Fibroblast of upper back skin (primary cell): ENCODE measurements at places on chromosomes 5 and 9.

- DNase-seq, result no peak
Measured at GRCh38 chr9:137694962-137695875, 76.4 kb downstream of the EHMT1 start.

- peak; percentile 52 for DNase-seq
Measured at GRCh38 chr9:91837981-91838731, 111.9 kb downstream of the ROR2 start.

DNA sequence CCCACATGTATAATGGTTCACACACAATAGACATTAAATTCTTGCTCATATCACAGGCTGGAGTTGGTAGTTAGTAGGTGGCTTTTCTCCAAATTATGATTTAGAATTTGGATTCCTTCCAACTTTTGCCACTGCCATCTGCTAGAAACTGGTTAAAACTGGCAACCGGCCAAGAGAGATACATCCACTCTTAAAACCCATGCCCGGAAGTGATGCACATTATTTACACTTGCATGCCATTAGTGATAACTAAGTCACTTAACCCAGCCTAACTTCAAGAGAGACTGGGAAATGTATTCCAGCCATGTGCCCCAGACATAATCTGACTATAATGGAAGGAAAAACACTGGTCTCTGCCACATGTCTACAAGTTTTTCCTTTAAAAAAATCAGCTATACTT lies 395.7 kb upstream of the SEMA6A start:
- DNase-seq, result no peak

DNA sequence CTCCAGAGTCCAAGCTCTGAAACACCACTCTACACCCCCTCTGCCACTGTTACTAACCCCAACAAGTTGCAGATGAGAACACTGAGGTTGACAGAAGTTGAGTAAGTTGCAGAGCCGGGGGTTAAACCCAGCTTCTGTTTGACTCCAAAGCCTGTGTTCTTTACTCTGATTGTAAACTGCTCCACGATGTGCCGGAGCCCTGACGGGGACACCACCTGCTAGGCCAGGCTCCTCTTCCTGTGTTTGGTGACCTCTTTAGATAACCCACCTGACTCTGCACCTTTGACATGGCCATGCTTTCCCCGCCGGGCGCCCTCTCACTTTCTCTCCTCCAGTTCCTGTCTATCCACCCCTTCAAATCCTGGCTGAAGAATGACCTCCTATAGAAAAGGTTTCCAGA lies 96.7 kb downstream of the PAX5 start:
- DNase-seq, result no peak

- DNase-seq, result no peak
Measured at GRCh38 chr5:81006947-81007636, 46.9 kb downstream of the RASGRF2 start.

DNA sequence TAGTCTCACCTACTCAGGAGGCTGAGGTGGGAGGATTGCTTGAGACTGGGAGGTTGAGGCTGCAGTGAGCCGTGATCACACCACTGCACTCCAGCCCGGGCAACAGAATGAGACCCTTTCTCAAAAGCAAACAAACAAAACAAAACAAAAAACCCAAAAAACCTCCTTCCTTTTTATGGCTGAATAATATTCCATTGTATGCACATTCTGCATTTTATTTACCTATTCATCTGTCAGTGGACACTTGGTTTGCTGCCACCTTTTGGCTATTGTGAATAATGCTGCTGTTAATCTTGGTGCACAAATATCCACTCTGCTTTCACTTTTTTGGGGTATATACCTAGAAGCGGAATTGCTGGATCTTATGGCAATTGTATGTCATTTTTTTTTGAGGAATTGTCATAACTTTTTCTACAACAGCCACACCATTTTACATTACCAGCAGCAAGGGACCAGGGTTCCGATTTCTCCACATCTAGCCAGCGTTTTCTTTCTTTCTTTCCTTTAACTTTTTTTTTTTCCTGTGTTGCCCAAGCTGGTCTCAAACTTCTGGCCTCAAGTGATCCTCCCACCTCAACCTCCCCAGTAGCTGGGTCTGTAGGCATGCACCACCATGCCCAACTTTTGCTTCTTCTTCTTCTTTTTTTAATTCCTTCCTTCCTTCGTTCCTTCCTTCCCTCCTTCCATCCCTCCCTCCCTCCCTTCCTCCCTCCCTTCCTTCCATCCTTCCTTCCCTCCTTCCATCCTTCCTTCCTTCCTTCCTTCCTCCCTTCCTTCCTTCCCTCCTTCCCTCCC lies 30.6 kb downstream of the NKX2-5 start:
- peak; percentile 19 for DNase-seq

- DNase-seq, result no peak
Measured at GRCh38 chr5:166166071-166166470, 2125.4 kb upstream of the WWC1 start.

GRCh38 chr9:106954558-106954957 lies 91.6 kb downstream of the ZNF462 start:
- DNase-seq, result no peak

DNA sequence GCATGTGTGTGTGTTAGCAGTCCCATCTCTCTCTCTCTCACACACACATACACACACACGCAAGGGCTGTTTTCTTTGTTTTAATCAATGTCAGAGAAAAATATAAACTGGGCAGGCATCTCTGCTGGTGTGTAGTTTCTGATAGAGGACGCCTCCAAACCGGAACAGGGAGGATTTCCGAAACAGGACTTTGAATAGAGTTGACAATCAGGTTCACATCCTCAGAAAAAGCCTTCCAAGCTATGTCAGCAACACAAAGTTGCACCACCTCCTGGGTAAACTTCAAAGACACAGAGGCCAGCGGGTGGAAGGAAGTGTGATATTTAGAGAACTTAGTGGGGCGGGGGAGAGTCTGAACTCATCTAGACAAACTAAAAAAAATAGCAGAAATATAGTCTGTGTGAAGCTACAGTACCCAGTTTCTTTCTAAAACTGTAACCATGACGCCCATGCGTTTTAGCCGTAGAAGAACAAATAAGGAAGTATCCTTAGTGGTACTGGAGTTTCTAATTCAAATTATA lies 1.2 kb downstream of the ST8SIA4 start:
- DNase-seq, result no peak

GRCh38 chr9:71115448-71115975 lies 5.9 kb downstream of the TRPM3 start:
- no peak for DNase-seq

- DNase-seq, result no peak
Measured at GRCh38 chr9:3736161-3736560, 210.4 kb upstream of the RFX3 start.

GRCh38 chr5:50853151-50853550 lies 186.7 kb downstream of the PARP8 start:
- no peak for DNase-seq

GRCh38 chr9:93965830-93966577 lies 10.8 kb upstream of the BARX1 start:
- DNase-seq, result no peak

GRCh38 chr9:100193078-100193477 lies 94.0 kb downstream of the INVS start:
- no peak for DNase-seq

GRCh38 chr9:14173713-14174112 lies 140.2 kb downstream of the NFIB start:
- no peak for DNase-seq

GRCh38 chr9:37989701-37990100 lies 79.3 kb downstream of the SHB start:
- no peak for DNase-seq

DNA sequence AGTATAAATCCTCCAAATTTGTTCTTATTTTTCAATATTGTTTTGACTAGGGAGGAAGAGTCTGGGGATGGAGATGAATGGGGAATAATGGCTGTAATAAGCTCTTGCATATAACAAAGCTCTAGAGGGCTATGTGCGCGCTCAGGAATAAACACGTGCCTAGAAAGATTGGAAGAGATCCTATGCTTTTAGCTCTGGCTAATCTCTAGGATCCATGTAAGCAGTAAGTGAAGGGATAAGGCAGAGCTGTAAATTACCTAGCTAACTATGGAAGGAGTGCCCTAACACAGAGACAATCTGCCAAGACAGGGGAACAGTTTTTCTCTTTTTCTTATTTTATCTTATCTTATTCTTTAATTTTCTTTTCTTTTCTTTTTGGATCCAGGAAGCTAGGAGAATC lies 21.6 kb downstream of the OR1J1 start:
- DNase-seq, result no peak

DNA sequence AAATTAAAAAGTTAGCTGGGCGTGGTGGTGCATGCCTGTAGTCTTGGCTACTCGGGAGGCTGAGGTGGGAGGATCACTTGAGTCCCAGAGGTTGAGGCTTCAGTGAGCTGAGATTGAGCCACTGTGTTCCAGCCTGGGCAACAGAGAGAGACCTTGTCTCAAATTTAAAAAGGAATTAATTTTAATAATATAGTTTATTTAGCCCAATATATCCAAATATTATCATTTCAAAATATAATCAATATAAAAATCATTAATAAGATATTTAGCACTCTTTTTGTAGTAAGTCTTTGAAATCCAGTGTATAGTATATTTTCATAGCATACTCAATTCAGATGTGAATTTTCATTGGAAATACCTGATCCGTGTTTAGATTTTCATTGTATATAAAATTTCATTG lies 43.2 kb upstream of the ORM1 start:
- no peak for DNase-seq

DNA sequence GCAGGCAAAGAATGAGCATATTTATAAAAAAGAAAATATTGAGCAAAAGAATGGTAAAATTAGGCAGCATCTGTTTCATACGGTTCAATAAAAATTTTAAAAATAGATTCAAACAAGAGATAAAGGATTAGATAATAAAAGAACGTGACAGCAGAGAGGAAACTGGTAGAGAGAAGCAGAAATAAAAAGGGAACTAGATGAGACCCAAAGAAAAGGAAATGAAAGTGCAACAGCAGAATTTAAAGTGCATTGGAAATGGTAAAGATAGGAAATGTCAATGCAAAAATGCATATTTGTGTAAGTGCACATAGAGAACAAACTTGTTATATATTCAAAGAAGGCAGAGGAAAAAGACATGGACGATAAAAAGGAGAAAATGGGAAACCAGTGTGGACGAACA lies 70.2 kb downstream of the SUSD1 start:
- DNase-seq, result no peak

DNA sequence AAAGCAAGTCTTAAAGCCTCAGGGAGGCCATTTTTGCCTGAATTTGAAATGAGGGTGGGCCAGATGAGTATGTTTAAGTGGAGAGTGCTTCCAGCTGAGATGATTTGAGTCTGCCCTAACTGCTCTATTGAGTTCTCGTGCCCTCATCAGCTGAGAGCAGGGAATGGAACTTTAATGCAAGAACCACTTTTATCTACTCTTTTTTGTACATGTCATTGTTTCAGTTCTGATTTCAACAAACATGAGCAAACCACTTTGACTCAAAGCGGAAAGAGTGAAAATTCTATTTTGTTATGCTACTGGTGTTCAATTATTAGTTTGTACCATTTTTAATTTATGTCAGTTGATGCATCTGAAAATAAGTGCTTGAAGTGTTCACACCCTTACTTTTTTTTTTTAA lies 35.8 kb downstream of the DCAF10 start:
- DNase-seq, result no peak

- peak; percentile 78 for DNase-seq
Measured at GRCh38 chr5:92652756-92653155, 928.3 kb downstream of the NR2F1-AS1 start.

GRCh38 chr9:5230554-5230953 lies 665 bp upstream of the INSL4 start:
- DNase-seq, result no peak

- DNase-seq, result no peak
Measured at GRCh38 chr9:108178318-108178717, 677.5 kb downstream of the ACTL7B start.

DNA sequence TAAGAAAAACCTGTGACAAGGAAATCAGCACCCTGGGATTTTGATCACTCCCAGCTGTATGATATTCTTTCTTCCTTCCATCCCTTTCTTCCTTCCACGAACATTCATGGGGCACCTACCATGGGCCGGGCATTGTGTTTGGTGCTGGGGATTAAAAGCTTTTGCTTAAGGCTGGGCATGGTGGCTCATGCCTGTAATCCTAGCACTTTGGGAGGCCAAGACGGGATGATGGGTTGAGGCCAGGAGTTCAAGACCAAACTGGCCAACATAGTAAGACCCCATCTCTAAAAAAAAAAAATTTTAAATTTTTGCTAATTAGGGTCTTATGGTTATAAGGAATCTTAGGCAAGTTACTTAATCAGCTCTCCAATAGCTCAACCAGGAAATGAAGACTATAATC lies 48.5 kb upstream of the CLINT1 start:
- no peak for DNase-seq

- no peak for DNase-seq
Measured at GRCh38 chr5:134982230-134982629, 14.5 kb downstream of the CATSPER3 start.

DNA sequence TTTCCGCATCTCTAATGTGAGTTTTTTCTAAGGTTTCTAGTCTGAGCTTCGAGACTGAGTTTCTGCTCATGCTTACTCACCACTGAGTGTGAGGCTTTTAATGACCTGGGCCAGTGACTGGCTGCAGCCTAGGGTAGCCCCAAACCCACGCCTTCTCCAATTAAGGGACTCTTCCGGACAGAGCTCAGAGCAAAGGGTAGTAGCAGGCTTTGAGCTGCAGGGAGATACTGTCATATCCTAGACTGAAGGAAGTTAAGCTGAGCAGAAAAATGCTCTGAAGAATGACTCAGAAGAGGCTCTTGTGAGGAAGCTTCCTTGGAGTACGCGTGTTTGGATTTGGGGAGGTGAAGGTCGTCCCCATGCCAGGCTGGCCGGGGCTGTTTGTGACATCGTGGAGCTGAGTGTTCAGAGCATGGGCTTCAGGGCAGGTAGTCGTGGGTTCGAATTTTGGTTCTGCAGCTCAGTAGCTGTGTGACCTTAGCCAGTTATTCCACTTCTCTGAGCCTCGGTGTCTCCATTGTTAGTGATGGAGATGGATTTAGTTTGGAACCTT lies 3.5 kb downstream of the USP20 start:
- peak; percentile 58 for DNase-seq

- DNase-seq, result peak; percentile 53
Measured at GRCh38 chr5:42721484-42721883, 35.1 kb upstream of the CCDC152 start.

- DNase-seq, result no peak
Measured at GRCh38 chr9:3500044-3500443, 25.8 kb downstream of the RFX3 start.

- DNase-seq, result no peak
Measured at GRCh38 chr5:100165309-100165708, 369.9 kb upstream of the FAM174A start.

DNA sequence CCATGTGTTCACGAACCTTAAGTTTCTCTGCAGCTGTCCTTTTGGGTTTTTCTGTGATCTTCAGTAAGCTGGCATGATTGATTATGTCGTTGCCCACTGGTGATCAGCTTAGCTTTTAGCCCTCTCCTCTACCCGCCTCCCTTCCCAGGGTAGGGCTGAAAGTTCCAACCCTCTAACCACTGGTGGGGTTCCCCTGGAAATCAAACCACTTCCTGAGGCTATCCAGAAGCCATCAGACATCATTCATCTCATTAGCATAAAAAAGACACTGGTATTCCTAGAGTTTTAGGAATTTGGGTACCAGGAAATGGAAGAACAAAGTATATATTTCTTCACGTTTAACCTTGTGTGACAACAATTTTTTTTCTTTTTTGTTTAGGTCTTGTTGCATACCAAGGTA lies 29.8 kb downstream of the SPIN1 start:
- DNase-seq, result no peak

GRCh38 chr5:177397875-177398390 lies 2.5 kb downstream of the PFN3 start:
- DNase-seq, result no peak

- peak; percentile 67 for DNase-seq
Measured at GRCh38 chr5:143836161-143836725, 24.3 kb downstream of the HMHB1 start.

- DNase-seq, result no peak
Measured at GRCh38 chr5:167936022-167936421, 355.4 kb upstream of the WWC1 start.

GRCh38 chr5:75169516-75169915 lies 67.2 kb downstream of the ANKRD31 start:
- DNase-seq, result peak; percentile 48
